ENCODE measurements at places on chromosomes 4 and X.

DNA sequence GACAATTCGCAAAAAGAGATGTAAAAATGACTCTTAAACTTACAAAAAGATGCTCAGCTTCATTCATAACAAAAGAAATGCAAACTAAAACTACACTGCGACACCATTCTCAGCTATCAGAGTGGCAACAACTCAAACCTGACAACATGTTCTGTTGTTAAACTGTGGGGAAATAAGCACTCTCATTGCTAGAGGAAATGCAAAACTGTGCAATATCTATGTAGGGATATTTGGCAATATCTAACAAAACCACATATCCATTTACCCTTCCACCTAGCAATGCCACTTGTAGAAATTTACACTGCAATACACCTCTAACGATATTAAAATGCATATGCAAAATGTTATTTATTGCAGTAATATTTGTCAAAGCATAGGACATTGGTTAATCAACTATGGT, 78.3 kb upstream of the EGFL6 start:
- no peak for DNase-seq

DNA sequence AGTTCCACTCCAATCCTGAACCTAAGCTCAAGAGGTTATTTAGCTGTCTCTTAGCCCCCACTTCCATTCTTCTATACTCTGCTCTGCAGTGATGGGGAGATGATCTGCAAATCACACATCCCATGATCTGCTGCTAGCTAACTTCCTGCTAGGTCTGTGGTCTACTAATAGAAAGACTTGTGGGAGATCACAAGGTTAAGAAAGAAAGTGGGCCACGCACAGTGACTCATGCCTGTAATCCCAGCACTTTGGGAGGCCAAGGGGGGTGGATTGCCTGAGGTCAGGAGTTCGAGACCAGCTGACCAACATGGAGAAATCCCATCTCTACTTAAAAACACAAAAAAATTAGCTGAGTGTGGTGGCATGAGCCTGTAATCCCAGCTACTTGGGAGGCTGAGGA, 471.1 kb upstream of the NWD2 start:
- no peak for DNase-seq

DNA sequence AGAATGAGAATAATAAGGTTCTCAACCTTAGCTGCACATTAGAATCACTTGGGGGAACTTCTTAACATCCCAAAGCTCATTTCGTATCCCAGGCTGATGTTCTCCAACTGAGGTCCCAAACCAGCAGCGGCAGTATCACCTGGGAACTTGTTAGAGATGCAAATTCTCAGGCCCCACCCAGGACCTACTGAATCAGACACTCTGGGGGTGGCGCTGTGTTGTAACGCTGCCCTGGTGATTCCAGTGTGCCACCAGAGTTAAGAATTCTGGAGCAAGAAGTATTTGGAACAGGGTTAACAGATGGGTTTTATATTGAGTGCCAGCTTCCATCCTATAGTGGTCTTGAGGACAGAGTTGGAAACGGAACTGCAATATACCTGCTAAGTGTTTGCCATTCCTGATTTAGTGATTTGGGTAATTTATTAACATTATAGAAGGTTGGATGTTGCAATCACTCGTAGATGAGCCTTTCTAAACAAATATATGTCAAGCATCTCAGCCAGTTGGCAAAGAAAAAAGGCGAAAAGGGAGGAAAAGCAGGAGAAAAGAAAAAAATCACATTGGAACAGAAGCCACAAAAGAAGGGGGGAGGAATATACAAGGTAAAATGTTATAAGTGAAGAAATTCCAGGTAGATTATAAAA, 141.0 kb downstream of the ARX start:
- no peak for DNase-seq

GRCh38 chrX:49992853-49993252, 70.5 kb downstream of the CLCN5 start:
- peak; percentile 19 for DNase-seq

DNA sequence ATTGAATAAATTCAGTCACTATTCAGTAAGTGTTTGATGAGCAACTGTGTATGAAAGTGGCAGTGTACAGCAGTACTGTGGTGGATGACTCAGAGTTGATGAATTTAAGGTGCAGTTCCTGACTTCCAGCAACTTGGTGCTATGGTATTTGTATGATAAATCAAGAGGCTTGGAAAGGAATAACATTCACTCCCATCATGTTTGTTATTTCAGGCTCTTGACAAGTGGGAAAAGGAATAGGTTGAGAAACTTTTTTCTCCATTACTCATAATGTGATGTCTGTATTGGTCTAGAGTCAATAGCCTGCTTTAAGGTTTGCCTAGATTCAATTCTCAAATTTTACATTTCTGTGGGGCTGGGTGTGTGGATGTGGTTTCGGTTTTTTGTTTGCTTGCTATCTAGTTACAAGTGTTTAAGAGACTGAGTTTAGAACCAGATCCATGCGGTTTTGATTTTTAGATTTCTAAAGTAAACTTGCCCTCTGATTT, 35.1 kb upstream of the CYP2U1 start:
- peak; percentile 92 for DNase-seq

- no peak for DNase-seq
Measured at GRCh38 chrX:131944936-131945902, 77.9 kb upstream of the STK26 start.

GRCh38 chrX:29478336-29479069, 736.9 kb upstream of the MAGEB2 start:
- peak; percentile 51 for DNase-seq

DNA sequence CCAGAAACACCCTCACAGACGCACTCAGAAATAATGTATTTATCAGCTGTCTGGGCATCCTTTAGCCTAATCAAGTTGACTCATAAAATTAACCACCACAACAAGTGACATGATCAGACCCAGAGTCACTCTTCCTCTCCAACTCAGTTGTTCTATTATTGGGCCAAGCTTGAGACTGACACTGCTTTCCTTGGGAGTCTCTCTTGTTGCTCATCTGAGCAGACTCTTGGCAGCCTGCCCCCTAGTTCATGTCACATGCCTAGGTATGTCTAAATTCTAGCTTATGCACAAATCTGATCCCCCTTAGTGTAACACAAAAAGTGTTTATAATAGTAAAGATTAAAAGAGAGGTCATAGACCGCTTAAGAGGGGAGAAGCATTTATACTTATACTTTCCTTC, 72.6 kb upstream of the ADAMTS3 start:
- no peak for DNase-seq

DNA sequence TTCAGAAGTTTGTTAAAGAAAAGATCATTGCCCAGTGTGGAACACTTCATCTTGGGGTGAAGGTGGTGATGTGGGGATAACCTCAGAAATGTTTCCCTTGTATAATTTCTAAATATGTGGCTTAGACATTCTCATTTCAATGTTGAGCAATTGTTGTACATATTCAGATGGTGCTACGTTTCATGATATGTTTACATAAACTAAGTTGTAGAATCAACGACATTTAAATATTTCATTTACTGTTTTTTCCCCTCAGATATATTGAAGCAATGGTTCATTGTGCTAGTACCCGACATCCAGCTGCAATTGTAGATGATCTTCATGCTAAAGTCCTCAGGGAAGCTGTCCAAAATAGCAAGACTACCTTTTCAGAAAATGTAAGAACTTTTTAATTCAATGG, 92.6 kb downstream of the BLTP1 start:
- no peak for DNase-seq

DNA sequence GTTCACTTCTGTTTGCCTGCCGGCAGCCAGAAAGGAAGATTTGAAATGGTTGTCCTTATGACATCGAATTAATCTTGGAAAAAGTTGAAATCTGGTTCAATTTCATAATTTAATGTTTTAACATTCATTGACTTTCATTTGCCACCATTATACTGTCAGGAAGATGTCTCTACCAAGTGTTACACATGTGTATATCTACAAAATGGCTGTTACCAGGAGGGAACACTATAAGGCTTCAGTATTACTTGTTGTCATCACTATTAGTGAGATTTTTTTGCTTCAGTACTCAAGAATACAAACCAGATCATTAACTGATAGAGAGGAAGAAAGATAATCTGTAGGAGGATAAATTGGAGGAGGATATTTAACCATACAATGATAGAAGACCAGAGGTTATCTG, 71.2 kb downstream of the TSPAN7 start:
- no peak for DNase-seq

DNA sequence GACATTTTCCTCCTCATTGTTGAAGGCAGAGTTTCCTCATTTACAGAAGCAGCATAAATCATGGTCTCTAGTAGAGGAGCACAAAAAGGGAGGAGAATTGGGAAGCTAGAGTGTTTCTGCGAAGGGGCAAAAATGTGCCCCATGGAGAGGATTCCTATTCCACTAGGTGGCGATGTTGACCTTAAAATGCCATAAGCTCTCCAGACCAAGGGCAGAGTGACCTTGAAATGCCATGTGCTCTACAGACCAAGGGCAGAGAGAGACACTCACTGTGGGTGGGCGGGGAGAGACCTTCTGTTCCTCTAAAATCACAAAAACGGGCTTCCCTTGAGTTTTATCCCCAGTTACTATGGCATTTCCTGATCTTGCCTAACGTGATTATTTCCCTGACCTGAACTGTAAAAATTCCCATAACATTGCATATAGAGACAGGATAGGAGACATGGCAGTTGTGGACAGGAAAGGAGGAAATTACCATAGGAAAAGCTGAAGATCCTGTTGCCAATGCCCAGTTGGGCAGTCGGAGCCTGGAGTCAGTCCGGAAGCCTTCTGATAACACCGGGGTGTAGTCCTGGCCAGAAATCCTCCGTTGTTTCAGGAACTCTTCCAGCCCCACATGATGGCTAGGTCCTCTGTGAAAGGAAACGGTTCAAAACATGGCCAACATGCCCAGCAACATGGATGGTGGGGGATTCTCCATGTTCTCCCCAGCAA, 567.7 kb downstream of the MAGEB5 start:
- DNase-seq = peak; percentile 25

DNA sequence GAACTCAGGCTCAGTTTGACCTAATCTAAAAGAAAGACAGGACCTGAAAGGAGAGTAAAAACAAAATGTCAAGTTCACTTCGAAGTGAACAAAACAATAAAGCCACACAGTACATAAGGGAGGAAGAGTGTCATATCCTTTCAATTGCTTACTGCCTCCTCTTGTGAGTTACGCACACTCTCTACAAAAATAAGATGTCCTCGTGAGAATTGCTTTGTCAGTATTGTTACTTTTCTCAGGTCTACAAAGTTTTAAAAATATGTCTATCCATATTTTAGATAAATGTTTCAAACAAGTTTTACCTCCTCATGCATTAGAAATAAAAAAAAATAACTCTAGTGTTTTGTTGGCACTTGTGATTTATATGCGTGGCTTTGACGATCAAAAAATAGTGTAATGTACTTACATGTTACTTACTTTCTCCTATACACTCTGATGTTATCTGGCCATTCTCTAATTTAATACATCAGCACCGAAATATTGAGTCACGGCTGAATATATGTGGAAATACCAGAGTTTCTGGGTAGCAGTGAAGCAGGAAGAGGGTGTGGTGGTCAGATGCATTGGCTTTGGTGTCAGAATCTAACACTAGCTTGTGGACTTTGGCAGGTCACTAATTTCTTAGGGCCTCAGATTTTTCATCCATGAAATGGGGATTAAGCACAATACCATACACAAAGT, 8.1 kb upstream of the MRPL1 start:
- DNase-seq = peak; percentile 22

- DNase-seq = peak; percentile 99
Measured at GRCh38 chr4:73725985-73726384, 14.4 kb upstream of the CXCL8 start.

- DNase-seq = peak; percentile 50
Measured at GRCh38 chr4:113476800-113477199, 284.7 kb downstream of the CAMK2D start.

DNA sequence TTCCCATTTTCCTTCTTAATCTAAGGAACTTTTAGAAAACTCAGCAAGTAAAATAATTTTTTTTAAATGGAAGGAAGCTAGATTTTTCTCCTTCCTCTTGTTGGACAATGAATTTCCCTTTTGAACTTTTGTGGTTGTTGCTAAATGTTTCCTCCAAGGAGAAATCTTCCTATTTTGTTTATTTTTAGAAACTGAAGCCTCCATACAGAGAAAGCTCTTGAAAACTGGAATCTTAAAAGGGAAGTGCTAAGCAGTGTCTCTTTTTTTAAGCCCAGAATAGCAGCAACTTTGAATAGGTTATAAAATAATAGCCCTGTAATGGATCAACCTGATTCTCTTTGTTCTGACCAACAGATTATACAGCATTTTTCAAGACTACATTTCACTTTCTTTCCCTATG, 15.1 kb upstream of the DCLK2 start:
- no peak for DNase-seq

- DNase-seq = no peak
Measured at GRCh38 chr4:2487632-2488031, 18.7 kb downstream of the RNF4 start.

DNA sequence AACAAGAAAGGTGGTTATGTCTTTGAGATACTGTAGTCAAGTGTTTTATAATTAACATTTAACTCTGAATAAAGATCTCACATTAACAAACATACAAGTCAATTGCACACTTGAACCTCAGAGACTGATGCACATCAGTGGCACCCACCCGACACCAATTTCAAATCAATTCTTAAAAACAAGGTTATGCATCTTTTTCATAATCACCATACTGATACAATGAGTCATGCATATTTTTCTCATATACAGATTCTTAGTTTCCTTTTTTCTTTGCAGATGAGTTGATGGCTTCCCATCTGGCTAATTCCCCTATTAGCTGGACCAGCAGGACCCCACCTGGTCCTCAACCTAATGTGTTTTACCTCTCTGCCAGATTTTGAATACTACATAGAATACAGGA, 136.2 kb upstream of the RPL34 start:
- no peak for DNase-seq

GRCh38 chr4:72975488-72975784, 94.1 kb downstream of the COX18 start:
- peak; percentile 30 for DNase-seq

DNA sequence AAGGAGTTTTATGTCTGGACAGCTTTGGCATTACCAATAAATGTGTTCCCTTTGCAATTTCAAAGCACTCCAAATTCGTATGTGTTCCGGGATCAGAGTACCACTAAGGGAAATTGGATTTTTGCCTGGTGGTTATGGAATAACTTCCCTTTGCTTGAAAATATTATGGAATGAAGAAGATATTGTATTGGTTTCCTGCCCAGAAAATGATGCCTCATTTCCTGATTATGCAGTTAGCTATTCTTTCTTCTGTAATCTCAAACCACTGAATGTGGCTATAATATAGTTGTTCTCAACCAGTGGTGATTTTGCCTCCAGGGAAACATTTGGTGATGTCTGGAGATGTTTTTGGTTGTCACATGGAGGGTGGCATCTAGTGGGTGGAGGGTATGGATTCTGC, 142.9 kb downstream of the PCDH7 start:
- DNase-seq = peak; percentile 22

- DNase-seq = no peak
Measured at GRCh38 chr4:10272511-10272910, 155.9 kb upstream of the WDR1 start.

DNA sequence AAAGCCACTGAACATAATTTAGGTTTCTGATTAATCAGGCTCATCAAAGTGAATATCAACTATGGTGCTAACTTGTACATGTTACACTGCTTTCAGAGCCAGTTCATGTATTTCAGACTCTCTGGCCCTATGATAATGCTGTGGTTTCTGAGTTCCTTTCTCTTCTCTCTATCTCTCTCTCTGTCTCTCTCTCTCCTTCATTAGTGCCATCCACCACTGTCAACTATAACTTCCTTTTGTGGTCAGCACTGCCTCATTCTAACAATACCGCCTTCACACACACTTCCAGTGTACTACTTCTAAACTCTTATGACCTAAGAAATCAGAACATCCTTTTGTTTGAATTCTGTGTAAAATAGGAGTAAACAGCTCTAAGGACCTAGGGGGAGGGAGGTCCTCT, 907.1 kb downstream of the RPA4 start:
- DNase-seq = no peak
